ENCODE measurements at places on chromosomes 3 and 15.

GRCh38 chr15:41648770-41649169 lies 11.4 kb upstream of the MGA start:
- no peak for DNase-seq

DNA sequence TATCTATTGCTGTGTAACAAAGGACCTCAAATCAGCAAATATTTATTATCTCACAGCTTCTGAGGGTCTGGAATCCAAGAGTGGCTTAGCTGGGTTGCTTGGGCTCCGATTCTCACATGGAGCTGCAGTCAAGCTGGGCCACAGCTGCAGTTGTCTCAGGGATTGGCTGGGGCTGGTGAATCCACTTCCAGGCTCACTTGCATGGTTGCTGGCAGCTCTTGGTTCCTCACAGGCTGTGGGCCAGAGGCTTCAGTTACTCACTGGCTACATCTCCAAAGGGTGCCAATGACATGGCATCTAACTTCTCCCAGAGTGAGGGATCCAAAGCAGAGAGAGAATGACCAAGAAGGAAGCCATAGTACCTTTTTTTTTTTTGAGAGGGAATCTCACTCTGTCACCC lies 13.9 kb upstream of the SYNM start:
- no peak for DNase-seq

GRCh38 chr15:67148196-67148701 lies 82.8 kb downstream of the SMAD3 start:
- no peak for DNase-seq

GRCh38 chr3:124395584-124396338 lies 334.5 kb upstream of the UMPS start:
- no peak for DNase-seq

- DNase-seq, result no peak
Measured at GRCh38 chr3:88882121-88882520, 225.3 kb upstream of the EPHA3 start.

- DNase-seq, result no peak
Measured at GRCh38 chr3:181847276-181847675, 135.6 kb downstream of the SOX2 start.

GRCh38 chr15:71002316-71002715 lies 109.7 kb downstream of the LRRC49 start:
- no peak for DNase-seq

GRCh38 chr3:17581421-17582080 lies 160.9 kb downstream of the TBC1D5 start:
- no peak for DNase-seq

All from effector CD8-positive, alpha-beta T cell (primary cell).